COLO829 (cell line): ENCODE measurements at places on chromosomes 7 and 10.

DNA sequence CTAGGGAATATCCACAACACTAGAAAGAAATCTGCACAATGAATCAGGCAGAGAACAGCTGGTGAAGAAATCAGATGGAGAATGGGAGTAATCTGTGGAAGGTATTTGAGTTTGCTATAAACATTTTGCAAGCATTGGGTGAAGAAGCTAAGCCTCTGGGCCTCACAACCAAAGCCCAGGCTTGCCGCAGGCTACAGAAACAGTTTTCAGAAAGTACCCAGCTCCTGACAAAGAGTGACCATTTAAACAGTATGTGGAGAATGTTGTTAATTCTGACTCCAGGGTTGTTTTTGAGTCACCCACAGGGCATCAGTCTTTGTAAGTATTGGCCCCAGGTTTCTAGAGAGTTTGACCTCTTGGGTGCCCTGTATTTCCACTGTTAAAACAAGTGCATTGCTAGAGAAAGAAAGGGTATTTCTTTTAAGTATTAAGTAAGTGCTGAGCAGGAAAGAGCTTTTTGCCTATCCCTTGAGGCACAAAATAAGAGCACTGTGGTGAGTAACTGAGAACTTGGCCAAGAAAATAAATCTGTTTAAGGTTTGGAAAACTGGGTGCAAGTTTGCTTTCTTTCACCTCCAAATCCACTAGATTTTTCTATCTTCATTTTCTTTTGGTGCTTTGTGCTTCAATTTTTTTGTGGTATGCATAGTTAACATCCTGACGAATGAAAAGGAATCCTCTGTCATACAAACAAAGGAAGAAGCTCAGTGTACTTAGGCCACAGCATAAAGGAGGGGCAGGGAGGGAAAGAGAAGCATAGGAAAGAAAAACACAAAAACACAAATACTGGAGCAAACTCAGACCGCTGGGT lies 691.8 kb downstream of the SUGCT start:
- DNase-seq = no peak

DNA sequence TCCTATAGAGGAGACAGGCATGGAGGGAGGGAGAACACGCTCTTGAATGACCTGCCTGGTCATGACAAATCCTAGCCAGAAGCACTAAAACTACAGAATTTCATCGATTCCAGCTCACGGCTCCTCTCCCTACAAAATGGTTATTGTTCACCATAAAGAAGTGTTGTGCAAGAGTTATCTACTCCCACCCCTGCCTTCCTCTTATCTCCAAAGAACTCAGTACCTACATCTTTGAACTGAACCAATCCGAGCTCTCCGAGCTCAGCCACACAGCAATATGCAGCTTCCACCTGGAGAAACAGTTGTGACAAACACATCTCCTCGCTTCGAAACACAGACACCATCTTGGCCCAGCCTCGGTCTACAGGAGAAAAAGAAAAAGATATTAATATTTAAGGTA lies 26.9 kb upstream of the TMEM213 start:
- DNase-seq = no peak

GRCh38 chr7:24578052-24578451 lies 4.8 kb downstream of the PALS2 start:
- DNase-seq = no peak

GRCh38 chr10:11705722-11706121 lies 36.5 kb upstream of the ECHDC3 start:
- no peak for DNase-seq

DNA sequence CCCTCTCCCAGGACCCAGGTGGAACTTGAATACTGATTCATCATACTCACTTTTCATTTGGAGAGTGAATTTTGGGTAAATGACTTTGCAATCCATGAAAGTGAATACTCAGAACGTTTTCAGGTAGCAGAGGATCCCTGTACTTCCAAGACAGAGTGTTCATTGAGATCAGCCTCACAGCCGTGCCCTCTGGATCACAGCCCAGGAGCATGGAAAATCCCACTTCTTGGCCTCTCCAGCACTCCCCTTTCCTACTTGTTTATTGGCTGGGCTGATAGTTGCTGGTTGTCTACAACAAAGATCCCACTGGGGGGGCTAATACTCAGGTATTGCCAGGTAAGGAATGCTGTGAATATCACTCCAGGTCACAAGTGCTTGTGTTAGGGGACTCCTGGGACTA lies 5.9 kb downstream of the GCK start:
- DNase-seq = no peak
